T-helper 9 cell (primary cell): ENCODE measurements at places on chromosomes 4 and X.

DNA sequence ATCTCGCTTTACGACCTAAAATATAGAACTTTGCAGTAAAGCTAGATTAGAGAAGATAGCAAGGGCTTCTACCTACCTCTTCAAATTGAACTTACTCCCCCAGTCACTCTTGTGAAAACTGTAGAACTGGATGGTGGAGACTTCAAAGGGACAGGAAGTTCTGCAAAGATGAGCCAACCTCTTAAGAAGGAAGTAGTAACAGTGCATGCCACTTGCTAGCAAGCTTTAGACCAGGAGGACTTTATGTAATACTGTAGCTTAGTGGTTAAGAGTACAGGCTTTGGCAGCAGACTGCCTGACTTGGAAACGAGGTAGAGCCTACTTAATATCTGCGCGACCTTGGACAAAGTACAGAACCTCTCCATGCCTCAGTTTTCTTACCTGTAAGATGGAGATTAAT is 27.5 kb upstream of the VBP1 start:
- DNase-seq = no peak

- DNase-seq = no peak
Measured at GRCh38 chr4:140163029-140163810, 9.2 kb upstream of the MAML3 start.

GRCh38 chr4:92333016-92333415 is 29.2 kb downstream of the GRID2 start:
- no peak for DNase-seq

DNA sequence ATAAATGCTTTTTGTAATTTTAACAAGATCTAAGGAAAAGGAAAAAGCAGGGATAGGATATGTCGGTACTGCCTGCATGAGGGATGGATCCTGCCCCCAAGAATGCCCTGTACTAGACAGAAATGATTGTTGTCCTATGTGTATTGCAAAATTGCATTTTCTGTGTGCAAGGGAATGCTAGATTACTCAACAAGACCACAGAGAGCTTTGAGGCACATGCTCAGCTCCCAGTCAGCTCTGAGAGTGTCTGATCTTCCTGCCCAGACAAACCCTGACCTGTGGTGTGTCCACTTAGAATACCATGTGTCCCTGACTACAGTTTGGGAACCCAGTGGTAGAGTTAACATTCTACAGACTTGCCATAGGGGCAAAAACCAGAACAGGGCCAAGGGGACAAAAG is 129.2 kb upstream of the PAK3 start:
- DNase-seq = no peak

DNA sequence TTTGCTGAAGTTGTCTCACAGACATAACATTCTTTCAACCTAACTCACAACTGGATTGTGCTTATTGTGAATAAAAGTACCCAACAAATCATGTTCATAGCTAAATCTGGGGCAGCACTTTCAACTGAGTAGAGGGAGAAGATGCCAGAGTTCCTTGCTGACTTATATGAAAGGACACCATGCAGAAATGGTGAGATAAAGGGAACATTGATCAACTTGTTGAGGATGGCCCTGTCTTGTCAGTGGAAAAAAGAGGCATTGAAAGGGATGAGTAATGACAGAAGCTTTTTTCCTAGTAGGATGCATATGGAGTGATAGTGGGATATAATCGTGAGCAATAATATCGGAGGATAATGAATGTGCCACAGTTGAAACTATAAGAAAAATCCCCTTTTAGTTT is 221.7 kb downstream of the ARHGAP24 start:
- no peak for DNase-seq

DNA sequence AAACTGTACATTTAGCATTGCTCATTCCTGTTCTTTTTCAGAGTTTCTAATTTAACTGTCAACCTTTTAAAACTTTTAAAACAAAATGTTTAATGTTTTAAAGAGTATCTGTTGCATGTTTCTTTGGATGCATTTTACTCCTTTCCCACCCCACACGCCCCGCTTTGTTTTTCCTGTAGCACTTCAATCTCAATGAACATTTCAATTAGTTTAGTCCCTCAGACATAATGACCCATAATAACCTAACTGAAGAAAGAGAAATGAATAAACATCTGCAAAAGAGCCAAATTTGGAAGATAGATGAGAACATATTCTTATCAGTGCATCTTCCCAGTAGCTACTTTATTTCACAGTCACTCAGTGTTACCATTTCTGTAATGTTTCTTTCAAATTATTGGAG is 7.5 kb downstream of the PCDH10 start:
- DNase-seq = no peak

DNA sequence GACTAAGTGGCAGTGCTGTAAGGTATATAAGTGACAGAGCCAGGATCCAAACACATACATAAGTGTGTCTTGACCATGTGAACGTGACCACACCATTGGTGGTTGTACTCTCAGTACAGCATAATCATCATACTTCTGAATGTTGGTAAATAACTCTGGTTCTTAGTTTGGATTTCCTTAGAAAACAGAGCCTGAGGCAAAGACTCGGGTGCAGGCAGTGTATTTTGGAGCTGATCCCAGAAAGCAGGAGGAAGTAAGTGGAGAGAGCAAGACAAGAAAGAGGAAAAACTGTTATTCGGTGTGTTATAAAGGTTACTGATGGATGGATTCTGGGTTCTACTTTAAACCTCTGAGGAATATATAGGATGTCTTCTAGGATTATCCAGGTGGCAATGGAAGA is 127.9 kb downstream of the SLC39A8 start:
- DNase-seq = no peak

DNA sequence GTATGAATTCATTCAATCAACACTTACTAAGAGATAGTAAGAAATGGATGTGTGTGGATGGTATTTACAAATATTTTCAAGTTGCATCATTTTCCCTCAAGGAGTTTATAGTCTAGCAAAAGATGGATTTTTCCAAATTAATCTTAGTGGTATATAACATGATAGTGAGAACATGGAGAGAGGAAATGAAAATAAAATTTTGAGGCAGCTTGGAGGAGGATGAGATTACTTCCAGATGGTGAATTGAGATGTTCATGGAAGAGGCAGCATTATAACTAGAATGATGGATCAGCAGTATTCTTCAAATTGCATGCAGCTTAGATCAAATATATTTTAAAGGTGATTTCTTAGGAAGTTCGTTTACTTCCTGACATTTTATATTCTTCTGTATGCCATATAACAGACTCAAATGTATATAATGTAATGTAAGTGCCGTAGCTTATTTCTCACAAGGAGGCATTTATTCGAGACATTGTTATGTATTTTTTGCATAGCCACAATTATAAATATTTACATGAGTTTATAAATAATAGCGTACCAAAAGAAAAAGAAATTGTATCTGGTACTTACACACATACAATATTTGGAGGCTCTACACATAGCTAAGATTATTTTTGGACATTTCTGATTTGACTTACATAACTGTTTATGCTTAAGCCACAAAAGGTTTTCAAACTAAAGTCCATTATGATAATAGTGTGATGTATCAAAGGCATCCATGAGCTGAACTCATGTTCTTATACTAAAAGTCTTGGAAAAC is 439.4 kb downstream of the SPRY1 start:
- no peak for DNase-seq

GRCh38 chr4:140705625-140706275 is 50.4 kb downstream of the TBC1D9 start:
- no peak for DNase-seq

GRCh38 chr4:136369073-136369472 is 1163.2 kb downstream of the PCDH18 start:
- no peak for DNase-seq

DNA sequence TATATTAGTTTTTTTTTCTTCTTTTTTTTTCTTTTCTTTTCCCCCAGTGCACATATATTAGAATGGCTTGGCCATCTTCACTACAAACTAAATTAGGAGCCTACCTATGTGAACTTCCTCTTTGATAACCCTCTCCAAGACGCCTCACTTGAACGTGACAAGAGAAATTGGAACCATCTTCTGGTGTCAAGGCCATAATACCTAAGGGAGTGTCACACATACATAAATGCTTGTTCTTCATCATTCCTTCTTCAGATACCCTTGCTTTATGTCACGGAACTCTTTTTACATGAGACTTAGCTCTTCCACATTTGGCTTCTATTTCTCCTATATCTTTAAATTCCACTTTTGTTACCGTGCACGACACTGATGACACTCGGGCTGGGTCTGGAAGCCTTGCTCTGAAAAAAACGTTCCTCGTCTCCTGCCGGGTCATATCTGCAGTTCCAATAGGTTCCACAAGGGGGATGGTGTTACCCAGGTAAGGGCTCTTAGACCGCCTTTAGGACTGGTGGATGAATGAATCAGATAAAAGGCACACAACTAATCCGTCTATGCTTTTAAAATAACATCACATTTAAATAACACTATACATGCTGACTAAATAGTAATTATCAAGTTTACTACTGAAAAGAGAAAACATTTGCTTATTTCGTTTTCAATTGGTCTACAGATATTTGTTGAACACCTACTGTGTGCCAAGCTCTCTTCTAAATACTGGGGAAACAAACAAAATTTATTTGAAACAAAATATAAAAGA is 19.9 kb downstream of the DGAT2L6 start:
- peak; percentile 49 for DNase-seq

DNA sequence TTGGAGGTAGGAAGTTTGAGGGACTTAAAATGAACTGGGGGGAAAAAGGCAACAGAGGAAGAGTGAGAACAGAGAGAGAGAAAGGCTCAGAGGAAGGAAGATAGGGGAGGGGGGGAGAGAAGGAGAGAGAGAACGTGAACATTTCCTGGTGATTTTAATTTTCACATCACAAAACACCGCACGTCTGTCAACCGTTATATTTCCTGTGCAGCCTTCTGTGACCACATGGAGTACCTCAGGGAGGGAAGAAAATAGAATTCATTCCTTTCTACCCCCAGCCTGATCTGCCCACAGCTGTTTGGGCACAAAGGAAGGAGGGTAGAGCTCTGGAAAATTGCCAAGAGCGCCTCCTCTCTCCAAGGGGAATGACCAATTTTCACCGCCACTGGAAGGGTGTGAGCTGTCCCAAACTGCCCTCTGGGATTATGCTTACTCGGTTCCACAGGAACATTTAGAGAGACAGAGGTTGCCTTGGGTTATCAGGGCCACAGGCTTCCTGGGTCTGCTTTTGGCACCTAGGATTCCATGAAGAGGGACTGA is 135.7 kb upstream of the MAMLD1 start:
- no peak for DNase-seq

DNA sequence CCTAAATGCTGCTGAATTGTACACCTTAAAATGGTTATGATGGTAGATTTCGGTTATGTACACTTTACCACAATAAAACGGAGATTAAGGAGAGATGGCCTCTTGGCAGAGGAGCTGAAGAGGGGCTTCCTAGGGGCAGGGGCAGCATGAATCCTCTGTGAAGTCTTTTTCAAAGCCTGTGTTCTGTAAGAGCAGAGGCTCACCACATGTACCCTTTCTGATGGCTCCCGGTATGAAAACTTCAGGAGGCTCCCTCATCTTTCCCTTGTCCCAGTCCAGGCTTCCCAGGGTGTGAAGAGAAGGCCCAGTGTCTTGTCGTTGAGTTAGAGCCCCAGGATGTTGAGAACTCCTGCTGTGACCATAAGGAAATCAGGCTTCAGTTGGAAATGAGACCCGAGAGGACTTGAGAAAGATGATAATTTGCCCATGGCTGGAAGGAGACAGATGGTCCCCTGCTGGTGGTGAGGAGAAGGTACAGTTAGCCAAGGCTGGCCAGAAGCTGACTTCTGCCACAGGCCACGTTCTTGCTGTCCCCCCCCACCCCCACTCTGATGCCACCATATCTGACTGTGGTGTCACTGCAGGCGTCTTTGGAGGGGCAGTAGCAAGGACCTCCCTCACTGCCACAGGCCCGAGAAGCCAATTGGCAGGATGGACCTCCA is 31.8 kb upstream of the MTM1 start:
- no peak for DNase-seq

- DNase-seq = no peak
Measured at GRCh38 chr4:20252656-20253282, 1.1 kb downstream of the SLIT2 start.

DNA sequence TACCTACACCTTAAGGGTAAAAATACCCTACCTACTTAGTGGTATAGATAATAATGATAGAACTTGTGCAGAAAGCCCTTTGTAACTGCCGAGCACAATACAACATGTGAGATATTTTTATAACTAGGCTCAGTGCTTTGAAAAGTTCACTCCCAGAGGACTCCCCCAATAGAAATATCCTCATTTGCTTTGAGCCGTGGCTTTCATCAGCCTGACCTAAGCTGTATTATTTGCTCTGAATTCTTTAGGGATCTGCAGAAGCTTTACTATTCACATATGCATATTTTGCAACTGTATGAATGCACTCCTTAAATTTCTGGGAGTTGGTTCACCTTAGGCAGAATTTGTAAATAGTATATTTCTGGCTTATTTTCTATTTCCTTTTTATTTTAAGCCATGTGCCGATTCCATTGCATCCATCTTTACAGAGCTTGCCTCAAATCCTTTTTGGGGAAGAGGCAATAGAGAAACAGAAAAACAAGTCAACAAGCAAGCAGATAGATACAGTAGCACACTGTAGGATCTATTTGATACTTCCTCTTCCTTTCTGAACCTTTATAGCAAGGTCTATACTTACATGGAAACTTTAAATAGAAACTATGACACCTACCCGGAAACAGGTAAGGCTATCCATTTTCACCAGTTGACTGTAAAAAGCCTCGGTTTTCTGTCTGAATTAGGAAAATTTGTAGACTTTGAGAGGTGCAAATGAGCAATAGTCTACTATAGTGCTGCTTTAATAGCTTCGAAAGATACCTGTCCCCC is 242.5 kb upstream of the VCX3A start:
- DNase-seq = no peak

DNA sequence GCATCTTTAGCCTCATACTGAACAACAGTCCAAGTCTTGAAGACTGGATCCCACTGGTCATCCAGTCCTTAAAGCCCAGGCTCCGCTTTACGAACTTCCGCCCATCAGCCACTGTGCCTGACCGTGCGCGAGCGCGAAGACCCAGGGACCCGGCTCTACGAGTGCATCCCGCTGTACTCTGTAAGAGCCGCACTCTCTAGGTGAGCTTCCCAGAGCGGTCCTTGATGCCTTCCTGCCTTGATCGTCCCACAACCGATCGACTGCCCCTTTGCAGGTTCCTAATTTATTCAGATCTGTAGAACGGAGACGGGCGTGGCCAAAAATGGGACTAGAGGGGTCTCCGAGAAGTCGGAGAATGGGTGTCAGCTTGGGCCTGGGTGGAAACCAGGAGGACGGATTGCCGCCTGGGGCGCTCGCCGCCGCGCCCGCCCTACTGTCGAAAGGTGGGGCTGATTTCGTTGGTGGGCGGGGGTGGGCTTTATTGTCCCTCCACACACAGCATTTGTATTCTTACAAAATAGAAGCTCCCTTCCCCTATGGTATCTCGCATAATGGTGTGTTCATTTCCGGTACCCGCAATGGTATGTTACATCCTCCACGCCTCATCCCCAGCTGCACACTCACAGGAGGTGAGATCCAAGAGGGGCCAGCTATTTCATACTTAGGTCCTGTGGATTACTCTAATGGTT is 42.3 kb upstream of the FAM156A start:
- DNase-seq = no peak

DNA sequence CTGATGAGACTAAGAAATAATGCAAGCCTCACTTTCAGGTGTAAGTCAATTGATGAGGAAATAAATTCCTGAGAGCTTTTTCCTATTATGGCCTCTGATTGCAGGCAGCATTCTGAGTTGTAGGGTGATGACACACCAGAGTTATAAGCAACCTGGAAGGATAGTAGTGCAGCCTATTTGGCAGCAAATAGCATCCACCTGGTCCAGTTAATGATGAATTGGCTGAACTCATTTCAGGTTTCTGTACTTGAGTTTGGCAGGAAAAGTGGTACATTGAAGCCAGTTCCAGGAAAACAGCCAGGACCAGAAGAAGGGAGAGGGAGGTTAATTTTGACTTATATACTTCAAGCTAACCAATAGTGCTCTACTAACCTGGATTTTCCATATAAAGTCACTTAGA is 316.8 kb downstream of the NAF1 start:
- no peak for DNase-seq
